ENCODE measurements at places on chromosomes 2 and 18.

DNA sequence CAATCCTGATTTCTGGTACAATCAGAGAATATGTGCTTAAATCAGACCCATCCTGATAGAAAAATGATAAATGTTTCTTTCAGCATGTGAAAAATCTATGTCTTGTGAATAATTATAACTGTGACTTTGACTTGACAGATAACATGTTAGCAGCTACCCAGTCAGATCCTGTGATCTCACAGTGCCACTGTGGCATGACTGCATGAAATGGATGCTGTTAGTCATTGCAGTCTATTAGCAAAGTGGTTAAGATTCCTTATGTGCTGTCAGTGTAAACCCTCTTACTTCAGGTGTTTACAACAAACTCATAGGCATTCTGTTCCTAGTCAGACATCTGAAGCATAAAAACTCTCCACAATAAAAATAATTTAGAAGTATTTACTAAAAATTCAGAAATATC lies 244.6 kb upstream of the RND3 start:
- no peak for DNase-seq

DNA sequence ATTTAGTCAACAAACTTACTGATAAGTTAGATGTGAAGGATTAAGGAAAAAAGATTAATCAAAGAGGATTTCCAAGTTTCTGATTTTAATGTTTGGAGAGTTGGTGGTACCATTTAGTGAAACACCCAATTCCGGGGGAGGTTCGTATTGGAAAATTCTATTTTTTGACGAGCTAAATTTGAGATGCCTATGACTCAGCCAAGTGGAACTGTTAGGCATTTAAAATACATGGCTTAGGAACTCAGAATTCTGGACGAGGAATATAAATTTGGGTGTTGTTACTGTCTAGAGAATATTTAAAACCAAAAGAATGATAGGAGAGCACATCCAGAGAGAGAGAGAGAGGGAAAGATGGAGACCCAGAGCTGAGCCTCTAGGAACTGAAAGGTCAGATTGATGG lies 103.6 kb downstream of the TMX3 start:
- DNase-seq: no peak

GRCh38 chr2:106863387-106863786 lies 22.6 kb downstream of the ST6GAL2 start:
- no peak for DNase-seq

GRCh38 chr18:59468821-59469220 lies 109.8 kb upstream of the LMAN1 start:
- peak; percentile 23 for DNase-seq

- no peak for DNase-seq
Observed at GRCh38 chr2:68970566-68971265, 3.7 kb upstream of the GKN1 start.

DNA sequence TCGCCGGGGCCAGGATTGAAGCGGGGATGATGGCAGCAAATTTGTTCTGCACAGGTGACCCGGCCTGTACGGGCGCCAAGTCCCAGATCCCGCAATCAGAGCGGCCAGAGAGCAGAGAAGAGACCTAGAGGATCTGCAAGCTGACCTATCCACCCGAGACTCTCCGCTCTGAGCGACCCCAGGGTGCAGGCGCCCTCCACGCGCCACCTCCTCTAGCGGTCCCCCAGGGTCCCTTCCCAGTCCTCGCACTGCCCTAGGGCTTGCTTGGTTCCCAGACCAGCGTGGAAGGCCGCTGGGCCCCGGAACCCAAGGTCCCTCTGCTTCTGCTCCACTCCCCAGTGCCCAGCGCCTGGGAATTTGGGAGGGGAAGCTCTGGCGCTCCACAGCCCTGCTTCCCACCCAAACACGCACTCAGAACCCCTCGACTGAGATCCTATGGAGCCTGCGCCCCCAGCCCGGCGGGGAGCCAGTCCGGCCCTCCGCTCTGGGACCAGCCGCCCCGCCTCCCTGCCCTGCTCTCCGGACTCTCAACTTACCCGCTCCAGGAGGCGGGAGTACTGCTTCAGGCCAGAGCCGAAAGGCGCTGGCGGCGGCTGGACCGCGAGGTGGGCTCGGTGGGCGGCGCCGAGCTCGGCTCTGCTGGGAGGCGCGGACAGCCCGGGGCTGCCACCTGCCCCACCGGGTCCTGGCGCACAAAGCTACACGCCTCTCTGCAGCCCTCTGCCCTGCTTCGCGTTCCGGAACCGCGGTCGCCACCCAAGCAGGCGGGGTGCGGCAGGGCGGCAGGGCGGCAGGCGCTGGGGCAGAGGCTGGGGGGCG lies 3.0 kb upstream of the SIX3 start:
- DNase-seq: no peak

DNA sequence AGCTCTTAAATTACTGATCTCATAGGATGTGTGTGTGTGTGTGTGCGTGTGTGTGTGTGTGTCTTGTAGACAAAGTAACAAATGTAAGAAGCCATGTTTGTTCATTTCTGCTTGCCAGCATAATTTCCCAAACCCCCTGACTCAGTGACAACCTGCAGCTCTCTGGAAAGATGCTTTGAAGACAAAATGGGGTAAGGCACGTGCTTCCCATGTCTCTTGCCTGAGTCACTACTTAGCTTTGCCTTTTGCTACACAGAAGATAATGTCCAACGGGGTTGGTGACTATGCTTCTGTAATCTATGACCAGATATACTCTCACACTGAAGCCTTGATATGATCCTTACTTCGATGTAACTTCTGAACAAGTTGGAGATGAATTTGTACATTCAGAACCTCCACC lies 332.0 kb downstream of the SLC4A3 start:
- DNase-seq: no peak

GRCh38 chr2:233210843-233211547 lies 40.5 kb upstream of the ATG16L1 start:
- DNase-seq: no peak

DNA sequence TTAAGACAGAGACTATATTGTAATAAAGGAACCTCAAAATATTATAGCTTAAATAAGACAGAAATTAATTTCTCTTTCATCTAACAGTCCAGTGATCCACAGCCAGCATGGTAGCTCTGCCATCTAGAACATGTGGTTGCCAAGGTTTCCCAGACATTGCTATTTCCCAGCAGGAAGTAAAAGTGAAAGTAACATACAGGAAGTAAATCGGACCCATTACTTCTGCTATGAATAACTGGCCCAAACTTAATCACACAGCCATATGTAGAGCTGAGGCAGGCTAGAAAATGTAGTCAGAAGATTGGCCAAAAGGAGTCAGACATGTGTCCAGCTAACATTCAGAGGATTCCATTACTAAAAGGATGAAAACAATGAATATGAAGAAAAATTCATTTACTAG lies 71.0 kb downstream of the NOL4 start:
- DNase-seq: peak; percentile 63

DNA sequence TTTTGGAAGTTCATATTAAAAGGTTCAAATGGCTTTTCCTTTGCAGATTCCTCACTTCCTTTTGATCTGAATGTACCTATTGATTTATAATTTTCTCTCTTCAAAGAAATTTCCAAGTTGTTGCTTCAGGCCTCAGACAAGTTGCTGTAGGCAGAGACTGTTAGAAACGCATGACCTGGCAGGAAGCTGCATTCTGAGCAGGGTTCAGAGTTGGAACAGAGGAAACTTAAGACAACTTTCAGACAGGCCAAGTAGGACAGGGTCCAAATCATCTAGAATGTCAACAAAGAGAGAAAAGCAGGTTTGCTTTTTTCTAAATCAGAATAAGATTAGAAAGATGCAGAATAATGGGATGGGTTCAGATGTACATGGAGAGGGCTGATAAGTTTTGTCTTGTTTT lies 416.3 kb downstream of the LRP1B start:
- no peak for DNase-seq

DNA sequence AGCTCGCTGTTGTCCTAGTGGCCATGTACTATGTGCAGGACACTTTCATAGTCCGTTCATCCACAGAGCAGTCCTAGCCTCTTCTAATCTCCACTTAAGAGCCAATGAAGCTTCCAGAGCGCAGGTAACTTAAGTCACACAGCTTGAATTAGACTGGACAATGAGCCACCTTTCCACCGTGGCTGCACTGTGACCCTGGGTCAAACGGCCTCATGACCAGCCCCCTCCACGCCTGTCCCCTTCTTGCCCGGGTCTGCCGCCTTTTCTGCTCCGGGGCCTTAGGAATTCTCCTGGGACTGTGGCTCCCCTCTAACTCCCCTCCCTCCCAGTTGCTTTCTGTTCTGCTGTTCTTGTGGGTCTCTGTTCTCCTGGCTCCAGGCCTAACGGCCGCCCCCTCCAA lies 8.4 kb upstream of the PRKCE start:
- DNase-seq: no peak

DNA sequence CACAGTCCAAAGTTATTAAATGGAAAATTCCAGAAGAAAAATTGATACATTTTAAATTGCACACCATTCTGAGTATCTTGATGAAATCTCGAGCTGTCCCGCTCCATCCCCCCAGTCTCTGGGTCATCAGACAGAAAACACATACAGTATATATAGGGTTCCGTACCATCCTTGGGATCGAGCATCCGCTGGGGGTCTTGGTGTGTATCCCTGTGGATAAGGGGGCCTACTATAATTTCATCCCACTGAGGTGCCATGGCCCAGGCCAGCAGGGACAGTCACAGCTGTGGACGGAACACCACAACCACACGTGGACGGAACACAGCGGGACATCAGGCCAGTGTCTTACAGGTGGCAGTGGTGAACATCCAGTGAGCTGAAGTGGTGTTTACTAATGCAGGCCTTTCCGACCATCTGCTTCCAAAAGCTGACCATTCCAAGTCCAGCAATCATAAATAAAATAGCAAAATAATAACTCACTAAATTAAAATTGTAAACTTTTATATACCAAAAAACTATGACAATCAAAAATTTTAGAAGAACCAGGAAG lies 14.0 kb downstream of the TWIST2 start:
- no peak for DNase-seq

- no peak for DNase-seq
Observed at GRCh38 chr2:131130298-131130596, 25.1 kb downstream of the PLEKHB2 start.

DNA sequence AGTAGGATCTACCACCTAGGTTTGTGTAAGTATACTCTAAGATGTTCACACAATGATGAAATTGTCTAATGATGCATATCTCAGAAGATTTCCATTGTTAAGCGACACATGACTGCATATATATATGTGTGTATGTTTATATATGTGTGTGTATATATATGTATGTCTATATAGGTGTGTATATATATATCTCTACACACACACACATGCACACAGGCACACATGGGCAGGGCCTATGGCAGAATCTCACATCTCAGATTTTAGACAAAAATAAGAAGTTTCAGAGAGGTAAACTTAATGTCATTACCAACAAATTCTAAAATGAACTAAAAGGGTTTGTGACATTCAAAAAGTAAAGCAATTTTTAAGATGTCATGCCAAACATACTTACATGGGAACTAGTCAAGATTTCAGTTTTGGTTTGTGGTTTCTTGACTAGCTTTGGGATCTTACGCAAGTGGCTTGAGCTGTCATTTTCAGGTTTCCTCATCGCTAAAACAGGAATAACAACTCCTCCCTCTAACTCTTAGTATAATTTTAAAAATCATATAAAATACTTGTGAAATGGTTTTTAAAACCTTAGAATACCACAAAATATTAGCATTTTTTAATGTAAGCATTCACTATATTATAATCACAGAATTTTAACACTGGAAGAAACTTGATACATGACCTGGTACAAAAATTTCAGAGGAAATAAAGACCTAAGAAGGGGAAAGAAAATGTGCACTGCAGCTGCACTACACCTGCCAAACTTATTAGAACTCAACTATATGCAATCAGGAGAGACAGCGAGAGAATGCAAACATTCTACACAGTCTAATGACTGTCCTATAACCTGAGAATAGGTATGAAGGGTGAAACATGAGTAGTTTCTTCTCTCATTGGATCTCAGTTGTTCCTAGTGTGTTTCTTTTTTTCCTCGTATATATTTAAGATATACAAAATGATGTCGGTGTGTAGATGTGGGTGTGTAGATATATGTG lies 75.7 kb downstream of the TTC21B start:
- no peak for DNase-seq

GRCh38 chr2:230541934-230542380 lies 126.0 kb downstream of the SP100 start:
- DNase-seq: no peak

- DNase-seq: no peak
Observed at GRCh38 chr2:58107803-58108710, 61.5 kb downstream of the VRK2 start.

GRCh38 chr2:186570604-186571003 lies 19.3 kb upstream of the ITGAV start:
- DNase-seq: no peak

- DNase-seq: no peak
Observed at GRCh38 chr18:49456794-49457193, 3.7 kb downstream of the DYM start.

DNA sequence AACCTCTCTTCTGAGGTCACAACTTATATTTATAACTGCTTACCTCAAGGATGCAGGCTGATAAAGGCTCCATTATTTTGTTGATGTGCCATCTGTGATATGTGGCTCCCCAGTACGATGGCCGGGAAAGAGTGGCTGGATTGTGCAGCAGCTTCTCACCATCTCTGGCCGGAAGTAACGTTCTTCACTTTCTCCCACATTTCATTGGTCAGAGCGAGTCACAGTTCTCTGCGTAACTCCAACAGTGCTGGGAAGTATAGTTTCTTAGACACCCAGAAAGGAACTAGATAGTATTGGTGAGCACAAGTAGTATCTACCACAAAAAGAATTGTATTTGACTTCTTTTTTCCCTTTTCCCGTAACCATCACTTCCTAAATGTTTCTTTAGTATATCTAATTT lies 28.7 kb downstream of the ZSWIM2 start:
- no peak for DNase-seq

DNA sequence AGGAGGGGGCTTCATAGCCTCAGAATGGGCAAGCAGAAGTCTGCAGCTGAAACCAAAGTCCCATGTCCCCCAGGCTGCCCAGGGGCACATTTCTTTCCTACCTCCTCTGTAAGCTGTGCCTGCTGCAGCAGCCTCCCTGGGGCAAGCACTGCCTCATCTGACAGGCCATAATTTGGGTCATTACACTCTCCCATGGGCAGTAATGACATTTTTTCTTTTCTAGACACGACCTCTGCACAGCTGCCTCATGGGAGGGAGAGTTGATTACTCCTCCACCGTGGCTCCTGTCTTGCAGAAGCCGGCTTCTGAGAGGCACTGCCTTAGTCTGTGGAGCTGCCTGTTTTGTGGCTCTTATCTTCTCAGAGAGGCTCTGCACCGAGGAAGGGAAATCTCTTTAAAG lies 268.9 kb downstream of the TDRD15 start:
- DNase-seq: no peak

DNA sequence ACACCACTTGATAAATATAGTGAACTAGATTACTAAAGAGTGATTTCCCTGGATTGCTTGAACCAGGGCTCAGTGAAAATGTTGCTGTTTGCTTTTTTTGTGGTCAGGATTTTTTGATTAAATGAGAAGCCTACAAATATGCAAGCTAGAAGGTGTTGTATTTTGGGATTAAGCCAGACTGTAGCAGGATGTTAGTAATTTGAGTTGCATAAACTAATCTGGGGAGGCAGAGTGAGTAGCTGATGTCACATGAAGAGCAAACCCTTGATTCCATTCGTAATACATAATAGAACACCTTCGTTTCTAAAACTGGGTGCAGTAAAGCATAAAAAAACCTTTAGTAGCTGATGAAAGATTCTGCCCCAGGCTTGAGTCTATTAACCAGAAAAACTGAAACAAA lies 32.0 kb downstream of the NEDD4L start:
- no peak for DNase-seq

- no peak for DNase-seq
Observed at GRCh38 chr2:114005110-114005783, 115.4 kb downstream of the ACTR3 start.

All from NAMALWA (cell line).